ENCODE measurements at places on chromosomes 11 and 22.

- no peak for DNase-seq
Observed at GRCh38 chr11:65468874-65469333, 29.9 kb upstream of the MALAT1 start.

GRCh38 chr22:46433318-46433717 is 97.8 kb downstream of the TRMU start:
- DNase-seq: no peak

DNA sequence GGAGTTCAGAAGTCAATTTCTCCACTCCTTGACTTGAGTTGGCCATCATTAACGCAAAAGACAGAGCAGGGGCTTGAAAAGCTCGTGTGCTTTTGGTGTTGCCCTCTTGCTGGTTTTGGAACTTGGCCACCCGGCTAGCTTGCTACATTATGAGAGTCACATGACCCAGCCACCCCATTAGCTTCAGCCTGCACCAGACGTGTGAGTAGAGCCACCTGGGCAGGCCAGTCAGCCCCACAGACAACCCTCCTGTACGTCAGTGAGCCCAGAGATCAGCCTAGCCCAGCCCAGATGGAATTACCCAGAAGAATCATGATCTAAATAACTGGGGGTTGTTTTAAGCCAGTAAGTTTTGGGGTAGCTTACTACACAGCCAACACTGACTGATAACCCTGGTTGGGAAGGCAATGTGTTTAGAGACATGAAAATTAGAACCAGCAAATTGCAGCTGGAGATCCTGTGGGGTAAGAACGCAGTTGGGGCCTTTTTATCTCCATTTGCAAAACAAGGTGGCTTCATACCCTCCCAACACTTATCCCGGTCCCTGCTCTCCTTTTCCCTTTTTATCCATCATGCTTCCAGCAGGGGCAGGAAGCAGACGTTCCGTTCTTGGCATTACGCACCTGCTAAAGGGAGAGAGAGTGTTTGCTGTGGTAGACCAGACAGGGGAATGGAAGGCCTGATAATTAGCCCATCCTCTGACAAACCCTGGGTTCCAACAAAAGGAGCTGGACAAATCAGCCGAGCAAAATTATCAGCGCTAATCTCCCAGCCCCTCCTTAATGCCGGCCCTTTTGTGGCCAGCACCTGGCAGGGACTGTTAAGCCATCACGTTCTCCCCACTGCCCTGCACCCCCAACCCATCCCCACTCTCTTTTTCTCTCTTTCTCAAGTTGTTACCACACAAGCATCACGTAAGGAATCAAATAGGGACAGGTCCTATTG is 548.7 kb upstream of the CADM1 start:
- DNase-seq: no peak

DNA sequence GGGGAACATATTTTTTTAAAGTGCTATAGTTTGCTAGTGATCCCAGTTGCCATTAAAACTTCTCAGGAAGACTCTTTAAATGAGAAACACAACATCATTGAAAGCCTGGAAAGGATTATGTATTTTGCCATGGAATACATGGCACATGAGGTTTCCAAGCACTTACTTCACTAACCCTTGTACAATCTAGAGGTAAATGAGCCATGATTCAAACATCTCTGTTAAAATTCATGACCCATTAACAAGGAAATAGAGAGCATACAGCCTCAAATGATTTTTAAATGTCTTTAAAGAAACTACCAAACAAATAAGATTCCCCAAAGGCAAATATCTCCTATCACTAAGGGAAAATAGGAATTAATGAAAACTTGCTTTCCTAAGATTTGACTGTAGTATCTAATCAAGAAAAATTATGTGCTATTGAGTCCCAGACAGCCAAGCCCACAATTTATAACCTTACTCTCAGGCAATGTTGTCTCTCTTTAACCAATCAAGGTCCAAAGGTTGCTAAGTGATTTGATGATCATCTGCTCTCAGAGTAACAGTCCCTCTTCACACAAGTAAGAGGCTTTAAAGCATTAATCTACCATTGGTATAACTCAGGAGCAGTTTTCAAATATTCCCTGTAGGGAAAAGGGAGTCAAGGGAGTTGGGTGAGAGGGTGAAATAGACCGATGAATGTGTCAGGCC is 92.0 kb upstream of the DDI1 start:
- DNase-seq: no peak

- no peak for DNase-seq
Observed at GRCh38 chr22:49788504-49788903, 39.2 kb downstream of the BRD1 start.

DNA sequence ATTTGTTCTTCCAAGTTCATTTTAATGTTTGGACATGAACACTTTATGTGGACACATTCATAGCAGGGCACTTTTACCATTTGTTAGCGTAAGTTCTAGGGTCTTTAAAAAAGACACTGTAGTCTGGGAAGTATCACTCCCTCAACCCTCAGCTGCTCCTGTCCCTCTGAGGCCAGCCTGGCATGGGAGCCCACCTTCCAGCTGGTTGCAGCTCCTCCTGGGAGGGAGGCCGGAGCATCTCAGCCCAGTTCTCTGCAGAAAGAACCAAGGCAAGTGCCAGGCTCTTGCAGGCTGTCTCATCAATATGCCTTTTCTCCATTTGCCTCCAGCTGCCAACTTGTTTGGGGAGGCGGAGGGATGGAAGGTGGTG is 150.6 kb downstream of the OPCML start:
- no peak for DNase-seq

- no peak for DNase-seq
Observed at GRCh38 chr11:28963187-28963586, 855.0 kb downstream of the METTL15 start.

GRCh38 chr11:13384908-13385640 is 77.9 kb downstream of the BTBD10 start:
- no peak for DNase-seq
